Endodermal cell (in vitro differentiated cells): ENCODE measurements at places on chromosomes 3 and 15. TPM values are rescaled to one million over a fixed set of nuclear protein-coding genes. Genes with fewer than 3 reads are reported as not detected.

GRCh38 chr3:170723241-170723640 is 137.4 kb upstream of the SLC7A14 start:
- DNase-seq = no peak

Gene COL8A1
- total RNA-seq = 1.8 to 3.5 TPM (median 2.8 TPM) in 3 replicates

Gene NTRK3
- 0.11 to 0.82 TPM (median 0.52 TPM) in 3 replicates for total RNA-seq

GRCh38 chr3:81663114-81663513 is 98.3 kb downstream of the GBE1 start:
- no peak for DNase-seq

- DNase-seq = no peak
Measured at GRCh38 chr3:70517124-70517890, 204.9 kb upstream of the MDFIC2 start.
